ENCODE measurements at places on chromosomes 13 and 19. TPM values are rescaled to one million over a fixed set of nuclear protein-coding genes. Genes with fewer than 3 reads are reported as not detected.

- DNase-seq = no peak
These were observed 22.6 kb downstream of the CYP2F1 start for GRCh38 chr19:41136636-41137455.

DNA sequence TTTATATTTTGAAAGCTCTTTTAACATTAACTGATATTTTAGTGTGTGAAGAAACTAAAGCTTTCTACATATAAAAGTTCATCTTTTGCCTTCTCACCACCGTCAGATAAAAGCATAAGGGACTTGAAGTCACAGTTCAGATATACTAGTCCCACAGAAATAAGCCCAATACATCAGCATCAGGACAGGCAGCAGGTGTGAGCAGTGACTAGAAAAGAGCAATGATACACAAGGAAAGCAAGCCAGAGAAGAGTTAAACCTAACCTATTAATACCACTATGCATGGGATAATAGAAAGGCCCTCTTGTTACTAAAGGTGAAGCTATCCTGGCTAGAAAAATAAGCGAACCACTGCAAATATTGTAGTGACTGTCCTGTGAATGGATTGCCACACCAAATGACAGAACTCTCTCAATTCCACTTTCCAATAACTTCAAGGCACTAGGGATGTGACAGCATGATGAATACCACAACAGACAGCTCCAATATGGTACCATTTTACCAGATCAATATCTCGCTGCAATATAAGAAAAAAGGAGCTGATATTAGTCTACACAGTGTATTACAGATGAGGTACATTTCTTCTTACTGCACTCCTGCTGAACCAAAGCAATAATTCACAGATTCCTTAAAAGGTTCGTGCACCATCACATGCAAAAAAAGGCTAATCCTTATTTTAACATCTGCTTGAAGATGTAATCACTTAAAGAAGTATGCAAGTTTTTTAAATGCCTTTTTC is 114.1 kb downstream of the DACH1 start:
- DNase-seq = no peak

GRCh38 chr19:1767464-1767933 is 14.2 kb downstream of the ONECUT3 start:
- no peak for DNase-seq

- no peak for DNase-seq
These were observed 181.9 kb downstream of the SHISA2 start for GRCh38 chr13:25869941-25870340.

DNA sequence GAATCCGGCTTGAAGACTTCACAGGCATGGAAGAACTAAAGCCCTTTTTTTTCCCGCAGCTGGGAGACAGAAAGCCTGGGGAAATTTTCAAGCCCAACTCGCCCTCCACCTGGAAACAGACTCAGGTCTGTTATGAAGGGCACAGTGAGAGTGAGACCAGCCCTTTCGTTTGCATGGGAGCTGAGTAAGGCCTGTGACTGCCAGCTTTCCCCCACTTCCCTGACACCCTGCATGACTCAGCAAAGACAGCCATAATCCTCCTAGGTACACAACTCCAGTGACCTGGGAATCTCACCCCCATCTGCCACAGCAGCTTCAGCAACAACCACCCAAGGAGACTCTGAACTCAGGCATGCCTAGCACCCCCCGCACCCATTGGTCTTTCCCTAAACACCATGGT is 87.6 kb upstream of the ZNF91 start:
- DNase-seq = no peak

DNA sequence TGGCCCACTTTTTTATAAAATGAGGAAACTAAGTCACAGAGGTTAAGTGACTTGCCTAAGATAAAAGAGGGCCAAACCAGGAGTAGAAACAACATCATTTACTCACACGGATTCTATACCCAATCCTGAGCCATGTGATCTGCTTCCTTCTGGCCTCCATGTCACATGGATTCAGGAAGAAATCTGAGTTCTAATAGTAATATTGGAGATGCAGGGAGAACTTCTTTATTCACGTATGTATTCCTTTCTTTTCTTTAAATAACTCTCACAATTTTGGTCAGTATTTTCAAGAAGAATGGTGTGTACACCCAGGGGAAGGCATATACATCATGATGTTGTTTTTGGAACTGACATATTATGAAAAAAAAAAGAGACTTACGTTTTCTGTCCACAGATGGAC is 1.8 kb downstream of the POSTN start:
- DNase-seq = no peak

DNA sequence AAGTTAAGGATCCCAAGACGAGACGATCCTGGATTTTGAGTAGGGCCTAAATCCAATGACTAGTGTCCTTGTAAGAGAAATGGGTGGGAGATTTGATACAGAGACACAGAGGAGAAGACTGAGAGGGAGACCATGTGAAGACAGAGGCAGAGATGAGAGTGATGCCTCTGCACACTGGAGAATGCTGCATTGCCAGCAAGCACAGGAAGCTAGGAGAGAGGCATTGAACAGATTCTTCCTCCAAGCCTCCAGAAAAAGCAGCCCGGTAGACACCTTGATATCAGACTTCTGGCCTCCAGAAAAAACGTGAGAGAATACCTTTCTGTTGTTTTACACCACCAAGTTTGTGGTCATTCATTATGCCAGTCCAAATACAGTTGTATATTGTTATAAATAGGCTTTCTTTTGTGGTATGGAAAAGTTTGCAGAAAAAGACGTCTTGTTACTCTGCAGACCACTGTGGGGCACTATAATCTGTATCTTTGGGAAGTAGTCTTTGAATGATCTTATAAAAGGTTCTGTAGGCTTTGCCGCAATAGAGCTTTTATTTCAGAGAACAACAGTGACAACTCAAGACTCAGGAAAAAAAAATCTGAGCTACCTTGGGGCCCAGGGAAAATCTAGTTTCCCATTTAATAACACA is 17.9 kb upstream of the RFC3 start:
- DNase-seq = peak; percentile 46

- DNase-seq = no peak
These were observed 33.7 kb downstream of the SUGT1 start for GRCh38 chr13:52686376-52686775.

GRCh38 chr13:67139551-67139950 is 90.6 kb downstream of the PCDH9 start:
- DNase-seq = no peak

GRCh38 chr13:50991579-50992521 is 82.3 kb downstream of the RNASEH2B start:
- DNase-seq = no peak

- no peak for DNase-seq
These were observed 107.4 kb downstream of the KCTD12 start for GRCh38 chr13:76778853-76779252.

DNA sequence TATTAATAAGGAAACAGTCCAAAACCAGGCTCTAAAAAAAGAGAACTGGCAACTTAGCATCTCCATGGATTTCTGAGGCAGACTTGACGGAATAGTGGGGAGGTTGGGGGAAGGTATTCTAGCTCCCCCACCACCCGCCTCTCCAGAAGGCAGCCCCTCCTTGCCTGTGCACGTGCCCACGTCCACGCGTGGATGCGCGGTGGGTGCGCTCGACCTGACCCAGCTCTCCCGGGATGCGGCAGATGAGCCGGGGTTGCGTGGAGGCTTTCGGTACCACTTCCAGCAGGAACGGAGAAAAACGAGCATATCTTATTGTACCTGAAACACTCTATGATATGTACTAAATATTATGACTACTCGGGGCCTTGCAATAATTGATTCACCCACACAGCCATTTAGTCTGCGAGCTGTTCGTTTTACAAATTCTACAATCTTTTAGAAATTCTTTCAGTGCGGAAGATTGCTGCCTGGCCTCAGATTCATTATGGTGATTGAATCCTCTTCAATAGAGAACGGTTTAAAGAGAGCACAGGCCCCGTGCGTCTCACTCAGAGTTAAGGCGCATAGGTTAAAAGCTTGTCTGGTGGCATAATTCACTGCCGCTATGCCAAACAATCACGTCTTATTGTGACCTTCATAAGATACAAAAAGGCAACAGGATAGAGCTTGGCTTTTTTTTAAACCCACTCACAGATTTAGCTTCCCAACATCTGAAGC is 117.9 kb downstream of the URI1 start:
- no peak for DNase-seq

DNA sequence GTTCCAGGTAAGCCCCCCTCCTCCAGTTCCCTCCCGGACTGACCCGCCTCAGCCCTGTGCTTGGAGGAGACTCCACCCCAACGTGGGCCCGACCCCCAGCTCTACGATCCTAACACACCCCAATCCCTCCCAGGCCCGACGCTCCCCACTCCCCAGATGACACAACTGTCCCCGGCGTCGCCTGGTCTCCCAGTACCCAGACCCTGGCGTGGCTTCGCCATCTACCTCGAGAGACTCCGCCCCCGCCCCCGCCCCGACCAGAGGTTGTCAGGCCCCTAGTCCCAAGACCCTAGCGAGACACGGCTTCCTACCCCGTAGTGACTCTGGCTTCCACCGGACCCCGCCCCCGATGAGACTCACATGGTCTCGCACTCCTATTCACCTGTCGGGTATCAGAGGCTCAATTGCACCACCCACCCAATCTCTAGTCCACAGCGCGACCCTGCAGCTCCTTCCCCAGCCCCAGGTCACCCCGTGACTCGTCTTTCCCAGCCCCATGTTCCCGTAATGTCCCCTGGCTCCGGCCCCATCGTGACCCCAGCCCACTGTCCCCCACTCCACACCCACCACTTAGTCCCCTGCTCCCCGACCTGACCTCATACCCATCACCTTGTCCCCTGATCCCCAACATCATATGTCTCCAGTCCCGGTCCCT is 2.9 kb downstream of the CD37 start:
- DNase-seq = no peak

GRCh38 chr13:26813980-26814348 is 53.4 kb upstream of the GPR12 start:
- DNase-seq = no peak

The FXYD7 gene
- polyA plus RNA-seq = 0.39 TPM

The CLDND2 gene
- not detected for polyA plus RNA-seq

The TNFRSF19 gene
- polyA plus RNA-seq = 26.3 TPM

The ERICH4 gene
- not detected for polyA plus RNA-seq

The MED25 gene
- 37.0 TPM for polyA plus RNA-seq

The BORA gene
- 4.0 TPM for polyA plus RNA-seq

The COL4A1 gene
- 337 TPM for polyA plus RNA-seq

The GZMM gene
- 0.11 TPM for polyA plus RNA-seq

Measured in IMR-90 (cell line).